ENCODE measurements at places on chromosomes 7 and 10. TPM values are rescaled to one million over a fixed set of nuclear protein-coding genes. Genes with fewer than 3 reads are reported as not detected.

DNA sequence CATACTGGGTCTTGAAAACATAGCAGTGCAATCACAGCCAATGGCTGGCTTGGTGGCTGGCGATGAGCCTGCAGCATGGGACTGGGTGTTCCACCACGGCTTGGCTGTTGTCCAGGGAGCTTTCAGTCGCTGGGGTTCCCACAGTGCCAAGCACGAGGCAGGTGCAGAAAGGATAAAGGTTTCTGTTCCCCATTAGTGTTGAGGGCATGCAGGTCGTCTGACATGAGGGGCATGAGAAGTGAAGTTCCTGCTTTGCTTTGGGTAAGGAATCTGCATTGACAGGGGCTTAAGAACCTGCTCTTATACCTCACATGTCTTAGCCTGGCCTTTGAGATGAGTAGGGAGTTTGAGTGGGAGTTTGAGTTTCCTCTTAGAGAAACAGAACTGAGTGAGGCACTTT lies 9.0 kb upstream of the CFTR start:
- no peak for DNase-seq

GRCh38 chr7:92042056-92042737 lies 92.1 kb downstream of the CYP51A1 start:
- no peak for DNase-seq

- DNase-seq, result no peak
Measured at GRCh38 chr7:126302639-126303038, 950.1 kb downstream of the GRM8 start.

DNA sequence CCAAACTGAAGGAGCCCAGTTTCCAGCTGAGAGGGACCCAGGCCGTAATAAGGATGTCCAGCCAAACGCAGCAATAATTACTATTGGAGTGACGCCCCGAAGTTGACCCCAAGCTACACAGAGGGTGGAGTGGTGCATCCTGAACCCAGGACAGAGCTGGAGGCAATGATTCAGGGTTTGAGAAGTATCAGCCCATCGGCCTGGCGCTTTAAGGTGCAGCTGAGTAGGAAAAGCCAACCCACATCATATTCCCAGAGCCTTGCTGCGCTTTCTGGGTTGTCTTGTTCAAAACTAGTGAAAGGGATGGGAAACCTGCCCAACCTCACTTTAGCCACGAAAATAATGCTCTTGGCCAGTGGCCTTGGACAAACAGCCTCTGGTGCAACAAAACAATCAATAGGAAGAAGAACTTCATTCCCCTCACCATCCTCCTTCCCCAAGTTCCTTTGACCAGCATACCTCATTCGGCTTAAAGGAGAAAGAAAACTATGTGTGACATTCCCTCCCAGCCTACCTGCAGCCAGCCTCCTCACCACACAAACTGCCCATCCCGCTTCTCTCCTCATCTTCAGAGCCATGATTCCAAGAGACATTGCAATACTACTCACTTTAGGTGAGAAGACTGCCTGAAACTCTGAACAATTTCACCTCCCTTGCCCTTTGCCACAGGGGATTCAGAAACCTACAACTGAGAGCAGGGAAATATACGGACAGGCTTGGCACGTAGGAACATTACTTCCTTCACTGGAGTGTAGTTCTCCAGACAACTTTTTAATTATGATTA lies 217.2 kb upstream of the MKLN1 start:
- no peak for DNase-seq

GRCh38 chr7:32427769-32428291 lies 62.4 kb downstream of the LSM5 start:
- DNase-seq, result peak; percentile 75

GRCh38 chr10:58041901-58042300 lies 225.8 kb downstream of the IPMK start:
- no peak for DNase-seq

DNA sequence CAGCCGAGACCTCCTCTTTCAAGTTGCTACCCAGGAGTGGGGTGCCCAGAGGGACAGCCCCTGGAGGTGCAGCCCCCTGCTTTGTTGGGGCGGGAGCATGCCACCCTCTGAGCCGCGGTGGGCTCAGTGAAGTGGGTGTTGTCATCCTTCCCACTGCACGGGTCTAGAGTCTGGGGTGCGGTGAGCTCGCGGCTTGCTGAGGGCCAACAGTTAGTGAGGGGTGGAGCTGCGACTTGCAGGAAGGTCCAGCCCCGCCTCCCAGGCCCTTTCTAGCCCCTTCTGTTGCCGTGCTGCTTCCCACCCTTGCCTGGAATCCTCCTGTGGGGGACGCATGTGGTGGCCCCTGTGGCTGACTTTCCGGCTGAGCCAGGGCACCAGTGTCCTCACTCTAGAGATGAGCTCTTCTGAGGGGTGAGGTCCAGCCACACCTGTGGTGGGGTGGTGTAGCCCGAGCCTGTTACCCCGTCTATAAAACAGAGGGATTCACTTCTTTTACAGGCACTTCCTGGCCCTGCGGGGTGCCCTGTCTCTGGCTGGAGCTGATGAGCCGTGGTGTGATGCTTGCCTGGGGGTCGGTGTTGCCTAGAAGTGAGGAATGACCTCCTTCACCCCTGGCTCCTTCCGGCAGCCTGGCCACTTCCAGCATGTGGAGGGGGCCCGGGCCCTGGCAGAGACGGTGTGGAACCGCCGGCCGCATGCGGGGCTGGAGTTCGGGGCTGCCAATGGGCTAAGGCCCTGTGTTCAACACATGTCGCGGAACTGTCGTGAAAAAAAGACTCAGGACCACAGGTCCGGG lies 127.9 kb downstream of the FAM53B start:
- DNase-seq, result no peak

- no peak for DNase-seq
Measured at GRCh38 chr10:118842843-118843624, 88.3 kb upstream of the CACUL1 start.

- no peak for DNase-seq
Measured at GRCh38 chr10:69817078-69817581, 15.4 kb downstream of the COL13A1 start.

GRCh38 chr10:15605740-15606369 lies 113.9 kb downstream of the ITGA8 start:
- no peak for DNase-seq

DNA sequence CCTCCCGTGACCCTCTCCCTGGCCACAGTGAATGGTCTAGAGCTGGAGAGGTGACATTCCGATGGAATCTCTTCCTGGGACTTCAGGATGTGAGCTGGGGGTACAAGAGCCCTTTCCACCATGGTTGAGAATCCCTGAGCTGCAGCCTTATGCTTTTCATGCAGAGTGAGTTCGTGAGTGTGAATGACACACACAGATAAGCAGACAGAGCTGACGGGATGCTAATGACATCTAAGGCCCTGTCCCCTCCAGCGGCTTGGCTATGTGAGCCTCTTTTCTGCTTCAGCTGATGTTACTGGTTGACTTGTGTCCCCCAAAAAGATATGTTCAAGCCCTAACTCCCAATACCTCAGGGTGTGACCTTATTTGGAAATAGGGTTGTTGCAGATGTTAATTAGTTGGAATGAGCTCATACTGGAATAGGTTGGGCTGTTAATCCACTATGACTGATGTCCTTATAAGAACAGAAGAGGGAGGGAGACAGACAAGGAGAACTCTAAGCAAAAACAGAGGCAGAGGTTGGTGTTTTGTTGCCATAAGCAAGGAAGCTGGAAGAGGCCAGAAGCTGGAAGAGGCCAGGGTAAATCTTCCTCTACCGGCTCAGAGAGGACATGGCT lies 111.1 kb upstream of the AFAP1L2 start:
- DNase-seq, result no peak

- no peak for DNase-seq
Measured at GRCh38 chr7:106372126-106372525, 87.3 kb upstream of the NAMPT start.

GRCh38 chr10:422241-422640 lies 267.2 kb downstream of the DIP2C start:
- no peak for DNase-seq

DNA sequence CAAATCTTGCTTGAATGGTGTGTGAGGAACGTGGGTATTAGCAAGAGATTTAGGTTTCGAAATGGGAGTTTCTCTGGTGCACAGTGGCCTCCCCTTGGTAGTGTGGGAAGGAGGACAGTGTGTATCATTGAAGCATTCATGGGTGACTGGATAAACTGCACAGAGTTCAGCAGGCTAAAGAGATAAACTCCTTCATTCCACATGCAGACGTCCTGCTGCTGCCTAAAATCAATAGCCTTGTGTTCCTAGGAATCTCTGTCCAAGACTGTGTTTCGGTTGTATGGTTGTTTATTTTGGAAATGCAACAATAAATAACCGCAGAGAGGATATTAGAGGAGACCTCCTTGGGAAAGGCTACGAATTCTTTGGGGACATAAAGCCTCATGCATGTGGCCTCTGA lies 100.9 kb upstream of the FAM171A1 start:
- no peak for DNase-seq

- DNase-seq, result no peak
Measured at GRCh38 chr7:118311121-118311836, 86.8 kb downstream of the ANKRD7 start.

- DNase-seq, result peak; percentile 54
Measured at GRCh38 chr7:12570534-12571461, at the start of gene SCIN. SCIN (plus strand) TSS chr7:12570720; CDS start chr7:12570787, 67 bp downstream.

- DNase-seq, result no peak
Measured at GRCh38 chr7:43021431-43021830, 89.3 kb downstream of the MRPL32 start.

GRCh38 chr7:157890921-157891401 lies 554.2 kb downstream of the DNAJB6 start:
- no peak for DNase-seq

- DNase-seq, result no peak
Measured at GRCh38 chr7:8362723-8363369, 70.6 kb upstream of the NXPH1 start.

DNA sequence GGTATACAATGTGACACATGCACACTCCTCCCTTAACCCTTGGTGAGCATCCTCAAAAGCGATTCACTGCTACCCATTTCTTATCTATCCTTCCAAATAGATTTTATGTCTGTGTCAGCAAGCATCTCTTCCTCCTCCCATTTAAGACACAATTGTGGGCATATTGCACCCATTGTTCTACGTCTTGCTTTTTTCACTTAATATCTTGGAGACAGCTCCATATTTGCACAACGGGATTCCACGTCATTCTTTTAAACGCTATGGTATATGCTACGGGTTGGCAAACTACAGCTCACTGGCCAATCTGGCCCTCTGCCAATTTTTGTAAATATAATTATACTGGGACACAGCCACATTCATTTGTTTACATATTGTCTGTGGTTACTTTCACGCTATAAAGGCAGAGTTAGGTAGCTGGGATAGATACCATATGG lies 88.6 kb downstream of the RNF216 start:
- no peak for DNase-seq

- no peak for DNase-seq
Measured at GRCh38 chr10:111034598-111035310, 42.1 kb upstream of the ADRA2A start.

- peak; percentile 43 for DNase-seq
Measured at GRCh38 chr7:14902589-14903067, at the start of gene DGKB. DGKB (minus strand) TSS chr7:14902751.

- DNase-seq, result no peak
Measured at GRCh38 chr10:63491588-63492316, 26.0 kb upstream of the JMJD1C start.

The CDHR3 gene
- total RNA-seq, result 50.8 TPM

The INHBA gene
- not detected for total RNA-seq

The TMEM213 gene
- total RNA-seq, result not detected

The TMEM229A gene
- not detected for total RNA-seq

The TAS2R5 gene
- 1.3 TPM for total RNA-seq

The COL13A1 gene
- total RNA-seq, result 8.5 TPM

The GNB2 gene
- total RNA-seq, result 275 TPM

The RELN gene
- total RNA-seq, result 5.7 TPM

The ZNF775 gene
- 20.5 TPM for total RNA-seq

The ATOH7 gene
- 0.86 TPM for total RNA-seq

The TFEC gene
- not detected for total RNA-seq

The LIPF gene
- not detected for total RNA-seq

The FRAT1 gene
- 10.0 TPM for total RNA-seq
